ENCODE measurements at places on chromosomes 4 and X.
A peak's percentile ranks its signal among the peaks of the same experiment; 100 is the strongest.

GRCh38 chr4:167918077-167918476 lies 174.3 kb upstream of the ANXA10 start:
- no peak for DNase-seq

- no peak for DNase-seq
These were observed 1699.8 kb upstream of the IGFBP7 start for GRCh38 chr4:58809948-58810347.

DNA sequence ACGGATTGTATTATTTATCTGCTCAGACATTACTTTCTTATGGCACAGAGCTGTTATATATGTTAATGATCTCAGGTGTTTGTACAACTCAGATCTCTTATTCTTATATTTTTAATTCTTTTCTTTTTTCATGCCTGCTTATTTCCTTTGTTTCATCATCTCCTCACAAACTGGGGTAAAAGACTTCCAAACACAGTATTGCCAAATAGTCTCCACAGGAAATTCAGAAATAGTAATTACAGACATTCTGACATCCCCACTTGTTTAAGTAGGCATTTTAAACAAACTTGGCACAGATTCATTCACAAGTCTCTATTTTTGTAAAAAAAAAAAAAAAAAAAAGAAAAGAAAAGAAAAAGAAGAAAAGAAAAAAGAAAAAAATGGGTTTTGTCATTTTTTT lies 129.7 kb upstream of the USP38 start:
- DNase-seq, result no peak

DNA sequence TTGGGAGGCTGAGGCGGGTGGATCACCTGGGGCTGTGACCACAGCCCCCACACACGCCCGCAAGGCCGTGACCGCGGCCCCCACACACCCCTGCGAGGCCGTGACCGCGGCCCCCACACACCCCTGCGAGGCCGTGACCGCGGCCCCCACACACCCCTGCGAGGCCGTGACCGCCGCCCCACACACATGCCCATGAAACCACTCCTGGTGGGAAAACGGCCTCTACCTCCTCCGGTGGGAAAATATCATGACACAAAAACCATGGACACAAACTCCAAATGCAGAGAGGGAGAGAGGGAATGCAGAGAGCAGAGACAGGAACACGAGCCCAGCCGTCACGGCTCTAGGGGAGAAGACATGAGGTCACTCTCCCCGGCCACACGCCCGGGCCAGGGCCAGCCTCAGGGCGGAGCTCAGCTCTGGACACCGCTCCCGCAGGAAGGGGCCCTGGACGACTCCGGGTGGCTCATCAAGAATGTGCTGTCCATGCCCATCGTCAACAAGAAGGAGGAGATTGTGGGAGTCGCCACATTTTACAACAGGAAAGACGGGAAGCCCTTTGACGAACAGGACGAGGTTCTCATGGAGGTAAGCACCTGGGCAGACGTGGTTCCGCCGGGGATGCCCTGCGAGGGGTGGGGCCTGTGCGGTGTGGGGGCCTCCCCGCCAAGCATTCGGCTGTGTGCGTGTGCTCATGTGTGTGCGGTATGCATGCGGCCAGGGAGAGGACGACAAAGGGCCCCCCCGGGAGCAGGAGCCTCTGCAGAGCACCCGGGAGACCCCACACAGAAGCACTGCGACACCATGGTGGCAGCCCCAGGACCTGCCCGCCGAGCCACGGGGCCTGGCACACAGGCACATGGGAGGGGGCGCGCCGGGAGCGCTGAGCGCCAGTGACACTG lies 17.4 kb downstream of the ATP5ME start:
- no peak for DNase-seq

GRCh38 chr4:101414496-101414895 lies 67.2 kb upstream of the PPP3CA start:
- DNase-seq, result no peak

- DNase-seq, result peak; percentile 74
These were observed 616 bp downstream of the WDR1 start for GRCh38 chr4:10115797-10116568.

DNA sequence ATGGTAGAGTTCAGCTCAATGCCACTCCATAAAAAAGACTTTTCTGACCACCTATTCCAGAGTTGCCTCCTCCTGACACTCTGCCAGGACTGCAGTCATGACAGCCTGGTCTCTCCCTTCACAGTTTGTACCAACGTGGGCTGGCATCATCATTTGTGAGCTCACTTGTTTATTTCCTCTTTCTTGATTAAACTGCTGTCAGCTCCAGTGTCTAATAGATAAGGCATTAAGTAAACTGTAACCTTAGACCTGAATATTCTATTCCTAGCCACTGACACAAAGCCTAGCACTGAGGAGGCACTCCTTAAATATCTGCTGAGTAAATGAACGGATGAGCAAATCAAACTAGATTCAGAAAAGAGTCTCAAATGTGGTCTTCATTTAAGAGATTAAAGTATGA lies 48.7 kb downstream of the DDX60 start:
- DNase-seq, result no peak

DNA sequence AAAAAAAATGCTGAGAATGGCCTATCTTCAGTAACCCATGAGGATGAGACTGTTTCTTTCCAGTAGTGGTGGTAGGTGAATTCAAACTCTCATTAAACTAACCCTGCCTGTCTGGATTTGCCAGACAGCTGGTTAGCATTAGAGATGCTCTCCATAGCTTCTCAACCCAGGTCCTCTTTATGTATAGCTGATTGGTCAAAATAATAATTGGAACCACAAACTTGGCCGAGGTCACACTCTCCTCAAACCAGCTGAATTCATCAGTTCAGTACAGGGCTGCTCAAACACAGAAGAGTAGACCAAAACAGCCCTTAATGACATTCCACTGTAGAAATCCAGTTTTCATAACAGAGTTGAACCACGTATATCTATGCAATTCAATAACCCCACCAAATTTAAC lies 85.3 kb downstream of the HCCS start:
- DNase-seq, result no peak

- no peak for DNase-seq
These were observed 1.3 kb downstream of the NPY1R start for GRCh38 chr4:163330916-163331628.

GRCh38 chr4:151690876-151691275 lies 69.9 kb downstream of the GATB start:
- DNase-seq, result no peak

GRCh38 chrX:44349561-44349960 lies 6.1 kb upstream of the EFHC2 start:
- DNase-seq, result no peak

- no peak for DNase-seq
These were observed 28.2 kb downstream of the UVSSA start for GRCh38 chr4:1375051-1375721.

DNA sequence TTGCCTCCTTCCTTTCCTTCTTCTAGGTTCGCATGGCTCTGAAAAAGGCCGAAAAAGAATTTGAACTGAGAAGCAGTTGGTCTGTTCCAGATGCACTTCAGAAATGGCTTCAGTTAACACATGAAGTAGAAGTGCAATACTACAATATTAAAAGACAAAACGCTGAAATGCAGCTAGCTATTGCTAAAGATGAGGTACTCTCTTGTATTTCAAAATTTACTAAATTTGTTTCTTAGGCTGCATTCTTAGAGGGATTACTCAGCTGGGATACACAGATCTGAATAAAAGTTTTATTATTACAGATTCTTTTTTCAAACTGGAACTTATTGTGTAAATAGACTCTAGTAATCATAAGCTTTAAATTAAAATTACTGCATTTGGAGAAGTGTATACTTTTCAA lies 146.9 kb downstream of the STIM2 start:
- no peak for DNase-seq

GRCh38 chr4:17066972-17067371 lies 168.5 kb upstream of the LDB2 start:
- DNase-seq, result no peak

DNA sequence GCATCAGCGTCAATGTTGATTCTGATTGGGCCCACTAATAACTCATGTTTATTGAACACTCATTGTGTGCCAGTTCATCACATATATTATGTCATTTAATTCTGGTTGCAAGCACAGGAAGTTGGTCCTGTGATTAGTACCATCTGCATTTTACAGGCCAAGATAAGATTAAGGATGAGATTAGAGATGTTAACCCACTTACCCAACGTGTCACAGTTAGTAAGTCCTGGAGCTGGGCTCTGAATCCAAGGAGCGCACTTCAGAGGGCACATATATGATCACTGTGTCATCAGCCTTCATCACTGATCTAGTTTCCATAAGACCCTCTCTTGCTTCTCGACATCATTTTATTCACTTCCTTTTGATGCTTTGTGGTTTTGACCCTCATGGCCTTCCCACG lies 205.3 kb upstream of the ANXA3 start:
- DNase-seq, result no peak

DNA sequence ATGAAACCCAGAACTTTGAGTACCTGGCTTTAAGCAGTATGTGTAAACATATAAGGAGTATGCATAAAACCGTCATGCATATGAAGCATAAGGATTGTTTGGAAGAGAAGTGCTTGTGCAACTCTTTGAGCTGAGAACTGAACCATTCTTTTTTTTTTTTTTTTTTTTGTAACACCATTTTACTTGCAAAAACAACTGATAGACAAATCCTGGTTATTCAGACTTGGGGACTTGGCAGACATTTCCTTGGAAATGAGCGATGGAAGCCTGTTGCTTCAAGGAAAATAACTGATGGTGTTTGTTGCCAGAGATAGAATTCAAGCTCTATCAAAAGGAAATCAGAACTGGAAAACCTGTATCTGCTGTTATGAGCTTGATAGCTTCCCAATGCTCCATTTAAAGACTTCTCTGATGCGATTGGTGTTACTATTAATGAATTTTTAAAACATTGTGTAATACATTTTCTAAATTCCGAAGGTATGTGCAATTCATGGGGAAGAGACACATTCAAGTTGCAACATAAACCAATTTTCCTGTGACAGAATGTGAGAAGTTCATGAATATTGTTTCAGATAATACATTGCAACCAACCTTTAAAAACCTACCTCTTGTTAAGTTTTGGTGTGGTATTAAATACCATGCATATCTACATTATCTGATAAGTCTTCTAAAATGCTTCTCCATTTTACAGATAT lies 47.0 kb upstream of the FAT1 start:
- DNase-seq, result no peak

GRCh38 chr4:181952478-181952877 lies 290.7 kb upstream of the TENM3 start:
- no peak for DNase-seq

DNA sequence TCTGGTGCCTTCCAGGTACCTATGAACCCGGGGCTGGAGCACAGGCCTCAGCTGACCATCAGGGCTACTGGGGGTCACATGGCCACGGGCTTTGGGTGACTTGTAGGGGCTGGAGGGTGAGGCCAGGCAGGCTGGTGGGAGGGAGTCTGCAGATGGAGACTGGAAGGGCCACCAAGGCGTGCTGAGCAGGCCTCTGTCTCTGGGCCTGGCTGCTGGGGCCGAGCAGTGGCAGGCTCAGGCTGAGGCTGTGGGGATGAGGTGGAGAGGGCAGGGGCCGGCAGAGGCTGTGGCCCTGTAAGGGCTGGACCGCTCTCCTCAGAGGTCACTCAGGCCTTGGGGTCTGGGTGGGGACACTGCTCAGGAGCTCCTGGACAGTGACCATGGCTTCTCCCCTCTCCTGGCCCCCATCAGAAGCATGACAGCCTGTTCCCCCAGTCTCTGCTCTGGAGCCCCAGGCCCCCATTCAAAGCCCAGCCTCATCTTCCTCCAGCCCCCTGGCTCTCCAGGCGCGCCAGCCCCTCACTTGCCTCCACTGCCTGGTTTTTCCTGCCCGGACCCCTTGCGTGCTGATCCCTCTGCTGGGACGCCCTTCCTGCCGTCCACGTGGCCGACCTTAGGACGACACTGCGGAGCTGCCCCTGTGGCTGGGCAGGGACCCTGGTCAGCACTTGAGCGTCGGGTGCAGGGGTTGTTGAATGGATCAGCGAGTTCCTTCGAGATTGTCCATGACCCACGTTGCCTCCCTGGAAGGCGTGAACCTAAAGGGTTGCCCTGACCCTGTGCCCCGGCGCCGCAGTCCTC lies 11.1 kb upstream of the NAT8L start:
- no peak for DNase-seq

GRCh38 chrX:134761788-134762187 lies 103.5 kb upstream of the PLAC1 start:
- DNase-seq, result peak; percentile 24

DNA sequence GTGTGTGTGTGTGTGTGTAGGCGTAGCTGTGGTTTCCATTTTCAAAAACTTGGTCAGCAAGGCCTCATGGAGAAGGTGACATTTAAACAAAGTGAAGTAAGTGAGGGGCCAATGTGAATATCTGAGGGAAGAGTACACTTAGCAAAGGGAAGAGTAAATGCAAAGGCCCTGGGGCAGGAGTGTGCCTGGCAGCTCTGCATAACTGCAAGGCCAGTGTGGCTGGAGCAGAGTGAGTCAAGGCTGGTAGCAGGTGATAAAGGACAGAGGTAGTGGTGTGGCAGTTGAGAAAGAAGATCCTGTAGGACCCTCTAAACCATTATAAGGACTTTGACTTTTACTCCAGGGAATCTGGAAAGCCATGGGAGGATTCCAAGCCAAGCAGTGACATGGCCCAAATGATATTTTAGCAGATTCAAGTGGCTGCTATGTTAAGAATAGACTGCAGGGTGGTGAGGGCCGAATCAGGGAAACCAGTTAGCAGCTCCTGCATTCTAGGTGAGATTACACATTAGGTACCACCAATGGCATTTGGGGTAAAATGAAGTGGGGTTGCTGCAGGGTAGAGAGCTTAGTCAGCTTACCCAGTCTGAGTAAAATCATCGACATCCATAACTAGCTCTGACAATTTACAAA lies 5.9 kb upstream of the TBC1D1 start:
- DNase-seq, result no peak

- DNase-seq, result no peak
These were observed 66.5 kb upstream of the TMEM184C start for GRCh38 chr4:147550626-147551246.

DNA sequence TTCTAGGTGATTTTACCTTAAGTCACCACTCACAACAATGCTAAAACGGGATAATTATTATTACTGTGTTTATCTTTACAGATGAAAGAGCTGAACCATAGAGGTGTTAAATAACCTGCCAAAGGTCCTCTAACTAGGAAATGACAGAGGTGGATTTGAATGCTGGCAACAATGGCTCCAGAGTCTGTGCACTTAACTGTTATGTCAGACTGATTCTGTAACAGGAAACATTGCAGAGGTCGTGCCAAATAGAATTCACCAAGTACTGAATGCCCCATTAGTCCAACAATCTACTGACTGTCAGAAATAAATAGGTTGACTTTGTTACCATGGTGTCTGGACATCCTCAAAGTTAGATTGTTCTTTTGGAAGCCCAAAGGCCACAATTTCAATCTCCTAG lies 20.9 kb upstream of the USP27X start:
- DNase-seq, result no peak

DNA sequence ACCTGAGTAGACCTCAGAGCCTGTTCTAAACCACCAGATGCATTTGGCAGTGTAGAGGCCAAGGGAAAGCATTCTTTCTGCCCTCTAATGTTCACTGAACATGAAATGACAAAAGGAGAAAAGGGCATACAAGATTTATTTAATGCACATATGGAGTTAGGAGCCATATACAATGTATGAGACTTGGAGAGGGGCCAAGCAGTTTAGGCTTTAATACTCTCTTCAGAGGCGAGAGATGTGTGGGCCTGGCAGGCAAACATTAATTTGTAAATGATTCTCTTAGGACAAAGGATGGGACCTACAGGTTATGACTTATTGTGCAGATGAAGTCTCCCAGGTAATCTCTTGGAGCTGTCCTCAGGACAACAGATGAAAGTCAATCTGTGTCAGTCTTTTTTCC lies 631.9 kb downstream of the ADGRL3 start:
- no peak for DNase-seq

- no peak for DNase-seq
These were observed 1498.2 kb upstream of the TENM3 start for GRCh38 chr4:180745019-180745418.

GRCh38 chr4:53559021-53559620 lies 32.2 kb downstream of the LNX1 start:
- DNase-seq, result no peak

- no peak for DNase-seq
These were observed 134.6 kb upstream of the MAB21L2 start for GRCh38 chr4:150447356-150447755.

Data from DND-41 (cell line).